Stimulated activated CD4-positive, alpha-beta T cell treated with anti-CD3 and anti-CD28 coated beads, TNF-alpha, amount 100 ng/mL, for 1 hour (primary cell): ENCODE measurements at places on chromosomes 11 and 22.

DNA sequence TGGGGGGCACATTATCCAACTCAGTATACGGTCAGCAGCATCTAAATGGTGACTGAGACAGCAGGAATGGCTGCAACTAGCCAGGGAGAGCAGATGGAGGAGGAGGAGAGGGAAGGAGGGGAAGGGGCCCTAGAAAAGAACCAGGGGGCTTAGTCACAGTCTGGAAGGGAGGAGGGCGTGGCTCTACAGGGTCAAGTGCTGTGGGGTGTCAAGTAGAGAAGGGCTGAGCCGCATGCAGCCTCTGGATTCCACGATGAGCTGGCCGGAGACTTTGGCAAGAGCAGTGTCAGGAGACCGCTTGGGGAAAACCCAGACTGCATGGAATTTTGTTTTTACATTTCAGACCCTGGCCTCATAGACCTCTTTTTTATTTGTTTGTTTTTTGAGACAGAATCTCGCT is 25.8 kb upstream of the PPFIA1 start:
- DNase-seq: no peak

DNA sequence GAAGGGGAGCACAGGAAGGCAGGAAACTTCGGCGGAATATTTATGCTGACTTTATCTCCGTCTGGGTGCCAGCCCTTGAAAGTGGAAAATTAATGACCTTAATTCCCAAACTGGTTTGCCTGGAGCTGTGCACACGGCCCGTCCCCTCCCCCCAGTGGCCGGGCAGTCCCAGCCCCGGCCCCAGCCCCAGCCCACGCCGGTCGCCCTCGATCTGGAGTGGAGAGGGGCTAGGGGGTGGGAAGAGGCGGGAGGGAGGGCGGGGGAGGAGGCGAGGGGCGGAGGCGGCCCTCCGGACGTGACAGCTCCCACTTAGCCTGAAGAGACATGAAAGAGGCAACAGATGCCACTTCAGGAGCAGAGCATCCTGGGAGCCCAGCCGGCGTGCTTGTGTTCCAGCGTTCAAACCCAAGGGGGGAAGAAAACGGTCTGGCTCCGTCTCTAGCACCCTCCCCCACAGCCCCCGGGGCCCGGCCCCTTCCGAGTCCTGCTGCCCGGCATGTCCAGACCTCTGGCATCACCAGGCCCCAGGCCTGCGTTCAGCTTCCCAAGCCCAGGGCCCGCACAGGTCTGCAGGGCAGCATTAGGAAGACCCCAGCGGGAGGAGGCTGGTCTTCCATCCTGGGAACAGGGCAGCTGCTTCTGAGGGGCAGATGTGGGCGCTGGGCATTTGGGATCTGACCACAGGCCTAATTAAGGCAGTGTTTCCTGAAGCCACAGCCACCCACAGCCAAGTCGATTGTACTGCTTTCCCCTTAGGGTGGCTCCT is 20.0 kb upstream of the LMO1 start:
- DNase-seq: no peak

DNA sequence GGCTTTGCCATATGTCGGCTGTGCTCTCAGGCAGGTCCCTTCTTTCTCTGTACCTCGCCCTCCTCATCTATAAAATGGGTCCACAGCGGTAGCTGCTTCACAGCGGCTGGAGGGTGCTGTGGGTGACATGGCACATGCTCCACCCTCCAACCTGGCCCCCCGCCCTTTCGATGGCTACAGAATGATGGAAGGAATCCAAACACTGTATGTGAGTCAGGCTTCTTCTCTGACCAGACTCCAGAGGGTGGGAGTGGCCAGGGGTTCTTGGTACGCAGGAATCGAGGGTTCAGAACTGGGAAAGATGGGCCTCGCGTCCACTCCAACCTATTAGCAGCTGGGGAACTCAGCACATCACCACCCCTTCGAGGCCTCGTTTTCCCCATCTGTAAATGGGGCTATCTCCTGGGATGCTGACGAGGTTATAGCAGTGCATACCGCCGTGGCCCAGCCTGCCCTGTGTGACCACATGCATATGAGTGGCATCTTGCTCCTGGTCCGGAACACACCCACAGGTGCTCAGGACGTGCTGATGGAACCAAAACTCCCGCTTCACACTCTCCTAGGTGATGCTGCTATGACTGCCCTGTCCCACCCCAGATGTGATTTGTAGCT is 26.4 kb downstream of the MN1 start:
- no peak for DNase-seq

DNA sequence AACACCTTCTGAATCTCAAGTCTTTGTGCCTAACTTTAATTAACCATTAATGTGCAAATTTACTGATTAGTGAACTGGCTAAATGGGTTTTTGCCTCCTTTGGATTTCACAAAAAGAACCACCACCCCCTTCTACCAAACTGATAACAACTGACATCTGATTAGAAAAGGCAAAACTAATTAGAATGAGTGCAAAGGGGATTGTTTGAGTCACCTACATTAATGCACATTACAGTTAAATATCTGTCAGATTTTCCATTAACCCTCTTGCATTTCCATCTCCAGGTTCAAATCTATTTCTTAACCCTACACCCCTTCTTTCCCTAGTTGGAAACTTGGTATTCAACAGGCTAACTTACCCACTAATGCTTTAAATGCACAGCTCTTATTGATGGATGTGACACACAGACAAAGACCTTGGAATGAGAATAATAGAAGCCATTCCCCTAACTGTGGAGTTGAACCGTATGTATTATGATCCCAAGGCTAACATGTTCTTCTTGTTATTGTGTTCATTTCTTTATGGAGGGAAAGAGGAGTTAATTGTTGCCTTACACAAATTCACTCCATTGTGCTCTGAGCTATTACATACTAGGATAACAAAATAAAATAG is 161.5 kb upstream of the MTMR2 start:
- DNase-seq: no peak

DNA sequence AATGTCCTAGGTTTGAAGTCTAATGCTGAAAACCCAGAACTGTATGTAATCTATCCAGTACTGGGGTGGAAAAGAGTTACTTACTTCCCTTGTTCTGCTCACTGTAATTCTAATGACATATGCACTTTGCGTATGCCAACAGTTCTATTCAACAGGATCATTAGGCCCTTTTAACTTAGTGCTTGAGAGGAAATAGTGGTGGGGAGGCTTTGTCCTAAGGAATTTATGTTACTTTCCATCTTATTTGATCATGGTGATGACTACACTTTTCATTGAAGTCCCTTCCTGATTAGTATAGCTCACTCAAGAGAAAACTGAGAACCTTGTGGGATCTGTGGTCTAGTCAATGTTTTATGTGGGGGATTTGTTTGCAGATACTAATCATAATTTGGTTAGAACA is 348.2 kb downstream of the GUCY1A2 start:
- no peak for DNase-seq

- DNase-seq: no peak
These were observed 251.6 kb downstream of the ETS1 start for GRCh38 chr11:128335729-128336128.

- DNase-seq: no peak
These were observed 175.5 kb downstream of the ETS1 start for GRCh38 chr11:128411812-128412211.

DNA sequence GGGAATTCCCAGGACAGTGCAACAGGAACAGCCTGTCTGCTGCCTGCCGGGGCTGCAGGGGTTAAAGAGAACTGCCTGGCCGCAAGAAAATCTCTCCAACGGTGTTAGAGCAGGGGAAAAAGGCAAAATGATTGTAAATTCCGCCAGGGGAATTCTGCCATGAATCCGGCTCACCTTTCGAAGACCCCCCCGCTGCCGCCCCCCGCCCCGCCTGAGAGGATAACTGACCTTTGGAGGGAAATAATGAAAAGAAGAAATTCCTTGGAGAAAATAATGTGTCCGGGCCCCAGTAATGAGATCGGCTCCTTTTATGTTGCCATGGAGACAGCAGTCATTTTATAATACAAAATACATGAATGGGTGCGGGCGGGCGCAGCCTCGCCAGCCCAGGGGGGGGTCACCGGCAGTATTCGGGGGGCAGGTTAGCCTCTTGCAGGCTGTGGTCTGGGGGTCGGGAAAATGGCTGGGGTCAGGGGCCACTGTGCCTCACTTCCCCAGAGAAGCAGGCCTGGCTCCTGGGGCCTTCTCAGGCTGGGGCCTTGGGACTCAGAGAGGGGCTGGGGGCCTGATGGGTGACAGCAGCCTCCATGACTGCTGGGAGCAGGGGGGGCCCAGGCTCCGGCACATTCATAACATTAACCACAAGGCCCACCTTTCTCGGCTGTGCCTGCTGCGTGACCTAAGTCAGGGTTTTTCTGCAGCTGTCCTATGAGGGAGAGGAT is 228.1 kb downstream of the MN1 start:
- DNase-seq: no peak

DNA sequence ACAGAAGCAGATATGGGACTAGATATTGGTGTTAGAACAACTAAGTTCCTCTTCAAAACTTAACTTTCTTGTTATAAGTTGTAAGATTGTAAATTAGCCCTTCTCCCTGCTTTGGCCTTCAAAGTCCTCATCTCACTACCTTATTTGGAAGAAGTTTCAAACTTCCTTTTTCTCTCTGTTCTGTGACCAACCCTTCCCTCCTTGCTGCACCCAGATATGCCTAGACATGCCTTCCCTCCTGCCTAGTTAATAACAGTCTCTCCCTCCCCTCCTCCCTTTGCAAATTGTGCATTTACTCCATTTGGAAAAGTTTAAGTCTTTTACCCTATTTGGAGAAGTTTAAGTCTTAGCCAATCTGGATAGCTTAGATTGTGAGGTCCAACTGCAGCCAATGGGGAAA is 4.9 kb downstream of the OR52K2 start:
- DNase-seq: no peak

DNA sequence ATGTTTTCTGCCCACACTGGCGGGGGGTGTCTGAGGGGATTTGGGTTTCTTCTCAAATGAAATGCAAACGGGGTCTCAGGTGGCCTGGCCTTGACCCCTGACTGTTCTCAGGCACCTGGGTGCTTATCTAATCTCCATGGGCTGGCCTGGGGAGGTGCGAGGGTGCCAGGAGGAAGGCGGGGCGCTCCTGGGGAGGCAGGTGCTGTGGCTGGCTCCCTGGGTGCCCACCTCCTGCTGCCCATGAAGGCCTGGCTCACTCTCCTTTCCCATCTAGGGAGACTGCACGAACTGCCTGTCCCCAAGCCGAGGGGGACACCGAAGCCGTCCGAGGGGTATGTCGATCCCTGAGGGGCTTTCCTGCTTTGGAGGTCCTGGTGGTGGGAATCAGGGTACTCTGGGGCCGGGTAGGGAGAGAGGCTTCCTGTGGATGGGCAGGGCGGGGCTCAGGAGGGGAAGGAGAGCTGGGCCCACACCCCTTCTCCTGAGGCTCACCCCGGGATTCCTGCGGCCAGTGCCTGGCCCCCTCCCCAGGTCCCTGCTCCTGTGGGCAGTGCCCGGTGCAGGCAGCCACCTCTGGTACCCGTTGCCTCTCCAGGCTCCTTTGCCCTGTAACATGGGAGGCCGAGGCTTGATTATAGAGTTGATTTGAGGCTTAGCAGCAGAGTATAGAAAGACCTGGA is 18.4 kb downstream of the MICALL1 start:
- no peak for DNase-seq

DNA sequence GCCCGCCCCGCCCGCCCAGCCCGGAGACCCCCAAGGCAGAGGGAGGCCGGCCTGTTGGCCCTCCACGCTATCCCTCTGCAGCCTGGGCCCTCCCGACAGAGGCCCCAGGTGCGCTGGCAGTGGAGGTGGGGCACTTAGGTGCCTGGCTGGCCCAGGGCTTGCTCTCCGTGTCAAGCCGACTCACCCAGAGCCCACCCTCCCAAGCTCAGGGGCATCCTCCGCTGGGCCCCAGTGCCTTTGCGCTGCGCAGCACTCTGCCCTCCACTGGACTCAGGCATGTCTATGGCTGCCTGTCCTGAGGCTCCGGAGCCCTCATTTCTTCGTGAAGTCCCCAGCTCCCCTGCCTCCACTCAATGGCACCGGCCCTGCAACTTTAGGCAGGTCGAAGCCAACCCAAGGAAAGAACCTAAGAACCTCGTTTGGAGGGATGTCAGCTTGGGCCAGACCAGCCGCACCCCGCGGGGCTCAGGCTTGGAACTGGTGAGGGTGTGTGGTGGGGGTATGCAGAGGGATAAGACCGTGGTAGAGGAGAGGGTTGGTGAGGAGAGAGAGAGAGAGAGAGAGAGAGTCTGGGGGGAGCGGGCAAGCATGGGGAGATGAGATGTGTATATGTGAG is 6.1 kb downstream of the SMIM45 start:
- DNase-seq: no peak

- no peak for DNase-seq
These were observed 478 bp upstream of the CD248 start for GRCh38 chr11:66317322-66317722.

GRCh38 chr11:1391165-1392075 is 1.7 kb downstream of the BRSK2 start:
- DNase-seq: no peak

DNA sequence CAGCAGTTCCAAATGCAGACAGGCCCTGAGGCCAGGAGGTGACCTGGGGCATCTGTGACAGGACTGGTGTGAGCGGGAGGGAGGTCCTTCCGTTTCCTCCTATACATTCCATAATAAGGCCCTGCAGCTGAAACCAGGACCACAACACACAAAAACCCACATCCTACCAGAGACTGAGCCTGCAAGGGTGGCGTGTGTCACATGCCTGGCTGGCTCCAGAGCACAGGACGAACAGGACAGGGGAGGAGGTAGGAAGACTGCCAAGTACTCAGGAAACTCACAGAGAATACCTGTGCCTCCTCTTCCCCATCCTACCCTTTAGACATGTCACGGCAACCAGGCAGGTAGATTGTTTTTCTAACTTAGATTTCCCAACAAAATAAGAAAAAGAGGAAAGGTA is 103.9 kb downstream of the ARL14EP start:
- no peak for DNase-seq

- no peak for DNase-seq
These were observed 530.2 kb downstream of the DLG2 start for GRCh38 chr11:85096939-85097338.

DNA sequence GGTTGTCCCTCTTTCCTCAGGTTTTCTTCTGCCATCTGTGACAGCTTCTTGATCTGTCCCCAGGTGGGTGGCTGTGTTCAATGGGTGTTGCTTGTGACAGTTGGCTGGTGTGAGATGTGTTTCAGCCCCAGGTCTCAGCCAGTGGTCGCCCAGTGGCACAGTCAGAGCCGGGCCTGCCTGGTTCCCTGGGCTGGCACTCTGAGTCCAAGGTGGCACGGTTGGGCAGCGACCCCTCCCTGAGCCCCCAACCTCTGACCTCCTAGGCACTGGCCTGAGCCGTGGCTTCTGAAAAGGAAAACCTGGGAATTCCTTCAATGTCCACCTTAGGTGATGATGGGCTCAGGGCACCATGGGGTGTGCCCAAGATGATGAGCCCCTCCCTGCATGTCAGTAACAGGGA is 14.0 kb upstream of the PRODH start:
- no peak for DNase-seq

GRCh38 chr22:45187891-45188290 is 24.2 kb downstream of the NUP50 start:
- no peak for DNase-seq
